ENCODE measurements at places on chromosomes 11 and 22.

DNA sequence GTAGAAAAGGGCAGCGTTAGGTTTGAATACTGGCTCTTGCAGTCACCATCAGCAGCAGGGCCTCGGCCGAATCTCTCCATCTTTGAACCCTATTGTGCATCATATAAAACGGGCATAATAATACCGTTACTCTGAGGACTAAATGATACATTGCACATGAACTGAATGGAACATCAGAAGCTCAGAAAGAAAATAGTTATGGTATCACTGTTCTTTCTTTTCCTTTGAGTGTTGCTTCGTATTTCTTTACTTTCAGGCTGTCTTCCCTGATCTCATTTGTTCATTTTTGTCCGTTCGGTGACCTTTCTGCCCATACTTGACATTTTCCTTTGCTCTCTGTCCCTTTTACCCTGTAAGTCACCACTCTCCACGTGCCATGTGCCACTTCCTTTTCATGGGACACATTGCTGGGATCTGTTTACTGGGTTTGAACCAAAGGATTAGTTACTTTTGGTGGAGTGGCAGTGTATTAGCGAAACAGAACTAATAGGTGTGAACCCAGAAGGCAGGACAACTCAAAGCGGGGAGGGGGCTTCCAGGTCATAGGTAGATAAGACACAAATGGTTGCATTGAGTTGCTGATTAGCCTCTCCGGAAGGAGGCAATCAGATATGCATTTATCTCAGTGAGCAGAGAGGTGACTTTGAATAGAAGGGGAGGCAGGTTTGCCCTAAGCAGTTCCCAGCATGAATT is 717 bp upstream of the ZNF202 start:
- H3K4me1 ChIP-seq, result peaks cover 36% of the 10 kb centered on the region
- H3K4me3 ChIP-seq, result peak overlapping the region; percentile 96
- no peak for DNase-seq
- peaks cover 9% of the 10 kb centered on the region for H3K36me3 ChIP-seq

- H3K4me3 ChIP-seq, result no peak overlapping the region
- DNase-seq, result no peak
- H3K36me3 ChIP-seq, result no peaks in the 10 kb centered on the region
- no peaks in the 10 kb centered on the region for H3K27me3 ChIP-seq
- peaks cover 3% of the 10 kb centered on the region for H3K4me1 ChIP-seq
Observed at GRCh38 chr22:38834215-38834953, 9.4 kb downstream of the NPTXR start.

- H3K27ac ChIP-seq, result no peak overlapping the region
- H3K4me3 ChIP-seq, result no peak overlapping the region
- peaks cover 37% of the 10 kb centered on the region for H3K27me3 ChIP-seq
- H3K36me3 ChIP-seq, result no peaks in the 10 kb centered on the region
- no peak for DNase-seq
Observed at GRCh38 chr11:127862406-127862805, 725.0 kb downstream of the ETS1 start.

DNA sequence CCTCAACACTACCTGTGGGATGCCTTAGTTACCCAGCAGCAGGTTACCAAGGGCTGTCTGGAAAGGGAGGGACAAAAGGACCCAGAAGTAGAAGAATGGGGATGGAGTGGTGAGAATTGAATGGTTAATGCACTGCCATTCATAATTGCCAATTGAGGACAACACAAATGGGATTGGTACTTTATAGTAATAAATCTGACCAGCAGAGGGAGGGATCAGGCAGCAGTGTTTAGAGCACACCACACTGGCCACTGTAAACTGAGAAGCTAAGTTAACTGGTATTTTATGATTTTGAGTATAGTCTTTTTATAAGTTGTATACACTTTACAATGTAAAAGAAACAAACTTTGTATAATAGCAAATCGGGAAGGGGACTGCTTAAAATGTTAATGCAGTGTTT is 10.7 kb downstream of the TBRG1 start:
- no peak overlapping the region for H3K4me3 ChIP-seq
- no peaks in the 10 kb centered on the region for H3K27me3 ChIP-seq
- no peak for DNase-seq
- peaks cover 2% of the 10 kb centered on the region for H3K4me1 ChIP-seq
- H3K27ac ChIP-seq, result no peak overlapping the region

- H3K36me3 ChIP-seq, result peaks cover 2% of the 10 kb centered on the region
- DNase-seq, result no peak
- peak overlapping the region; percentile 49 for H3K4me3 ChIP-seq
- H3K27ac ChIP-seq, result peak overlapping the region; percentile 33
Observed at GRCh38 chr11:110349138-110349996, 53.0 kb upstream of the RDX start.

DNA sequence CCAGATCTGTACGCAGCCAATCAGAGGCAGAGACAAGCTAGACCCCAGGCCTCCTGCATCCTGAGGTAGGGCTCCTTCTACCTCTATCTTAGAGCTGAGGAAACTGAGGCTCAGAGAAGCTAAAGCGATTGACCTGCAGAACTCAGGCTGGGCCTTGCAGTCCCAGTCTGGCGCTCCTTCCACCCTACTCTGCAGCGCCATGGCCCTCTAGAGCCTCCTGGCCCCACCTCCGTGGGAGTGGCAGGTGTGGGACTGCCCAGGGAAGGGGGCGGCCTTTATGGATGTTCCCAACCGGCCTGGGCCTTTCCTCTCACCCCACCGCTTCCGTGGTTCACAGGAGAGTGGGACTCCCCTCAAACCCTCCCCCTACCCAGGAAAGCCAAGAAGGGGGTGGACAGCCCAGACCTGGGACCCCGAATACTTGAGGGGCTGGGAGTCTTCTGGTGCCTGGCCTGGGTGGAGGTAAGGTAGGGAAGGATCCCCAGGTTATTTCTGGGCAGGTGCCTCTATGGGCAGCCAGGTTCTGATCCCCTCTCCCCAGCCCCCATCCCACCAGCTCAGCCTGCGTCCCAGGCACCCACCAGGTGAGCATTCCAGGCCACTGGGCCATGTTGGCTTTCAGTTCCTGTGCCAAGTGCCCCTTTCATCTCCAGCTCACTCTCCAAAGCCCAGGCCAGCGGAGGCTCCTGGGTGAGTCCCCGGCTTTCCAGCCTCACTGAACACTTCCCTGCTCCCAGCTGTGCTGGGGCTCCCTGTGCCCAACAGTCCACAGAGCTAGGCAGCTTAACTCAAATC is 3.0 kb downstream of the WNT11 start:
- no peak for DNase-seq
- peaks cover 24% of the 10 kb centered on the region for H3K36me3 ChIP-seq
- no peak overlapping the region for H3K27ac ChIP-seq
- H3K27me3 ChIP-seq, result peaks cover 49% of the 10 kb centered on the region
- H3K4me3 ChIP-seq, result no peak overlapping the region

DNA sequence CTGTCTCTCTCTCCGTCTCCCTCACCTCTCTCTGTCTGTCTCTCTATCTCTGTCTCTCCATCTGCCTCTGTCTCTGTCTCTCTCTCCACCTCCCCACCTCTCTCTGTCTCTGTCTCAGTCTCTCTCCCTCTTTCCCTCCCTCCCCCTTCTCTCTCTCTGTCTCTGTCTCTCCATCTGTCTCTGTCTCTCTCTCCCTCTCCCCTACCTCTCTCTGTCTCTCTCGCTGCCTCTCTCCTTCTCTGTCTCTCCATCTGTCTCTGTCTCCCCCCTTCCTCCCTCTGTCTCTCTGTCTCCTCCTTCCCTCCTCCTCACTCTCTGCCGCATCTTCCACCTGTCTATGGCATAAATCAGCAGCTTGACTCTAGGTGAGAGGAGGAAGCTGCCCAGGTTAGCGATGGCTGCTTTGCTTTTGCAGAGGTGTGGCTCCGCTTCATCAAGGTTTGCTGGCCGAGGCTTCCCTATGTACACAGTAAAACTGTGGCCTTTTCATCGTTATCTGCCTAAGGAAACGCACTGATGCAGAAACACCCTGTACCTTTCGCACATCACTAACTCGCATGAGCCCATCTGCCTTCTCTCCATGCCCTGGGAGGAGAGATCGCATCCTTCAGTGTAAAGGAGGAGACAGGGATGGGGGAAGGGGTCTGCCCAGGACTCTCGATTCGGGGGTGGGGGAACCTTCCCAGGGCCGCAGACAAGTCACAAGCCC is 44.5 kb downstream of the ANO1 start:
- peaks cover 17% of the 10 kb centered on the region for H3K27me3 ChIP-seq
- H3K4me3 ChIP-seq, result no peak overlapping the region
- H3K36me3 ChIP-seq, result no peaks in the 10 kb centered on the region
- no peak overlapping the region for H3K27ac ChIP-seq

- H3K36me3 ChIP-seq, result no peaks in the 10 kb centered on the region
- H3K27me3 ChIP-seq, result no peaks in the 10 kb centered on the region
- no peaks in the 10 kb centered on the region for H3K4me1 ChIP-seq
- H3K4me3 ChIP-seq, result no peak overlapping the region
- DNase-seq, result no peak
Observed at GRCh38 chr11:26649884-26650283, 72.0 kb downstream of the SLC5A12 start.

GRCh38 chr11:7645206-7645605 is 28.1 kb downstream of the CYB5R2 start:
- no peaks in the 10 kb centered on the region for H3K27me3 ChIP-seq
- H3K36me3 ChIP-seq, result no peaks in the 10 kb centered on the region
- no peak overlapping the region for H3K4me3 ChIP-seq

DNA sequence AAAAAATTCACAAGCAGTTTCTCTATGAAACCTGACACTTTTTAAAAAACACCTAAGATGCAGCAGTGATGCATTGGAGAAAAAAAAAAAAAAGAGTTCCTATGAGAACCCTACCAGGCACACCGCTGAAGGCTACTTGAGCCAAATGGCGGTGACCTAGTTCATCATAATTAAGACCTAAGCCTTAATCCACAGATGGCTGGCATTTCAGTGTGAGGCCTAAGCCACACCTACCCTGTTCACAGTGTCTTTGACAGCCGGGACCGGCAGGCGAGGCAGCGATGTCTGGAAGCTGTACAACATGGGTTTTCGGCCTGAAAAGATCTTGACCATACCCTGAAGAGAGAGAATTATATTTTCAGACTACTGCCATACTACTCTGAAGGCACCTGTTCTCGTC is 38.0 kb downstream of the CPT1A start:
- no peak overlapping the region for H3K4me3 ChIP-seq
- H3K27me3 ChIP-seq, result no peaks in the 10 kb centered on the region
- peaks cover 54% of the 10 kb centered on the region for H3K36me3 ChIP-seq
- no peak overlapping the region for H3K27ac ChIP-seq
- H3K4me1 ChIP-seq, result peaks cover 4% of the 10 kb centered on the region
- DNase-seq, result no peak

DNA sequence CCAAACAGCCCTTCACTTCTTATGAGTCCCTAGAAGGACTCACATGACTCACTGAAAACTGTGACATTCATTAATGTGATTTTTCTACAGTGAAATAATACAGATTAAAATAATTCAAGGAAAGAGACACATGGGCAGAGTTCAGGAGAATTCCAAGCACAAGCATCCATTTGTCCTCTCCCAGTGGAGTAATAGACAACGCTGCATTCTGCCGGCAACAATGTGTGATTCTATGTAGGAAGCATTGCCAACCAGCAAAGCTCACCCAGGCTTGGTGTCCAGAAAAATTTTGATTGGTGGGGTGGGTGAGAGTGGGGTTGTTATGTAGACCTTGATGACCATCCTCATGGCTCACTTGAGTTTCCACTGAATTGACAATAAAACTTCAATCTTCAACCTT is 123.9 kb downstream of the VPREB1 start:
- H3K36me3 ChIP-seq, result no peaks in the 10 kb centered on the region
- H3K4me1 ChIP-seq, result no peaks in the 10 kb centered on the region
- DNase-seq, result no peak
- no peak overlapping the region for H3K27ac ChIP-seq
- no peak overlapping the region for H3K4me3 ChIP-seq

- no peak for DNase-seq
- no peak overlapping the region for H3K27ac ChIP-seq
- no peaks in the 10 kb centered on the region for H3K27me3 ChIP-seq
- H3K4me1 ChIP-seq, result peaks cover 35% of the 10 kb centered on the region
- H3K4me3 ChIP-seq, result peak overlapping the region; percentile 92
Observed at GRCh38 chr11:211295-211694, 3.8 kb downstream of the RIC8A start.

DNA sequence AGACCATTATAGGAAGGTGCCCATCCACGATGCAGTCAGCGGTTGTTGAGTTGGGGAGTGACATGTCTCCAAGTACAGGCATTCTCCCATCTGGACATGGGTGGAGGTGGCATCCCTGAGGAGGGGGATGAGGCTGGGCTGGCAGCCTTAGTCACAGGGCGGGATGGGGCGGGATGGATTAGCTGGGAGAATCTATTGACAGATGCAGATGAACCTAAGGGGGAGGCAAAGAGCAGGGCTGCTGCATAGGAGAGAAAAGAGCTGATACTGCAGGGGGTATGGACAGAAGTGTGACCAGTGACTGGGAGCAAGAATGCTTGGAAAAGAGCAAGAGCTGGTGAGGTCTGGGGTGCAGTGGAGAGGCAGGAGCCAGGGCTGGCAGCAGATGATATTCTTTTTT is 42.7 kb downstream of the SCN3B start:
- H3K4me1 ChIP-seq, result no peaks in the 10 kb centered on the region
- no peak overlapping the region for H3K4me3 ChIP-seq
- no peak for DNase-seq
- H3K27ac ChIP-seq, result no peak overlapping the region
- peaks cover 11% of the 10 kb centered on the region for H3K36me3 ChIP-seq
- H3K27me3 ChIP-seq, result no peaks in the 10 kb centered on the region

DNA sequence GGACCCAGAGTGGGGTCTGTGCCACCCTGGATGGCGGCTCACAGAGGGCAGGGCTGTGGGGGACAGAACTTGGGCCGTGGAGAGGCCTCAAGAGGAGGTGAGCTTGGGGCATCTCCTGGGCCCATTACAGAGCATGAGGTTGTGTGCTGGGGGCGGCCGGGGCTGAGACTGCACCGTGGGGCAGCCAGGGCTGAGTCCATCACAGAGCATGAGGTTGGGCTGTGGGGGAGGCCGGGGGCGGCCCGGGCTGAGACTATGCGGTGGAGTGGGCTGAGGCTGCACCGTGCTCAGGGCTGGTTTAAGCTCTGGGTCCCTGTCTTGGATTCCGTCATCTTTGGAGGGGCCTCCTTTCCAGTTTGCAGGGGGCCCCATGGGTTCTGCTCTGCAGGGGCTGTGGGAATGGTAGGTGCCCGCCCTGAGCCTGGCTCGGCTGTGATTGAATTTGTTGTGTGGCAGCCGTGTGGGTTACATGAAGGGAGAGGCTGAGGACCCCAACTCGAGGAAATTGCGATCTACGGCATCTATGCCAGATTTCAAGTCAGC is 38.1 kb upstream of the MUC5AC start:
- peaks cover 56% of the 10 kb centered on the region for H3K27me3 ChIP-seq
- DNase-seq, result no peak

DNA sequence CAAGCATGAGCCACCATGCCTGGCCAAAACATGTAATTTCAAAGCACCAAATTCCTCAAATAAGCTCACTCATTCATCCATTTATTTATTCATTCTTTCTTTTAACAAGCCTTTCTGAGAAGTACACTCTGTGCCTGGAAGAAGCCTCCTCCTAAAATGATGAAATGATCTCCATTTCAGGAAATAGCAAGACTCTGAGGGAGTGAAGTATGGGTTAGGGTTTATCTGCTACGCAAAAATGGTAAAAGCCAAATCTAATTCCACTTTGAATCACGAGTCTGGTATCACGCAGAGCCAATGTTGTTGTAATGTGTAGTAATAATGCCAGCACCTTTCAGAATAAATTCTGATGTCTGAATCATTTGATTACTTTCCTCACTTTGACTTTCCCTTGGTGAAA is 1041.8 kb downstream of the LRRC4C start:
- H3K4me1 ChIP-seq, result no peaks in the 10 kb centered on the region
- no peak overlapping the region for H3K27ac ChIP-seq
- H3K27me3 ChIP-seq, result no peaks in the 10 kb centered on the region
- no peak overlapping the region for H3K4me3 ChIP-seq
- no peaks in the 10 kb centered on the region for H3K36me3 ChIP-seq
